ENCODE measurements at places on chromosomes 6 and 20.

DNA sequence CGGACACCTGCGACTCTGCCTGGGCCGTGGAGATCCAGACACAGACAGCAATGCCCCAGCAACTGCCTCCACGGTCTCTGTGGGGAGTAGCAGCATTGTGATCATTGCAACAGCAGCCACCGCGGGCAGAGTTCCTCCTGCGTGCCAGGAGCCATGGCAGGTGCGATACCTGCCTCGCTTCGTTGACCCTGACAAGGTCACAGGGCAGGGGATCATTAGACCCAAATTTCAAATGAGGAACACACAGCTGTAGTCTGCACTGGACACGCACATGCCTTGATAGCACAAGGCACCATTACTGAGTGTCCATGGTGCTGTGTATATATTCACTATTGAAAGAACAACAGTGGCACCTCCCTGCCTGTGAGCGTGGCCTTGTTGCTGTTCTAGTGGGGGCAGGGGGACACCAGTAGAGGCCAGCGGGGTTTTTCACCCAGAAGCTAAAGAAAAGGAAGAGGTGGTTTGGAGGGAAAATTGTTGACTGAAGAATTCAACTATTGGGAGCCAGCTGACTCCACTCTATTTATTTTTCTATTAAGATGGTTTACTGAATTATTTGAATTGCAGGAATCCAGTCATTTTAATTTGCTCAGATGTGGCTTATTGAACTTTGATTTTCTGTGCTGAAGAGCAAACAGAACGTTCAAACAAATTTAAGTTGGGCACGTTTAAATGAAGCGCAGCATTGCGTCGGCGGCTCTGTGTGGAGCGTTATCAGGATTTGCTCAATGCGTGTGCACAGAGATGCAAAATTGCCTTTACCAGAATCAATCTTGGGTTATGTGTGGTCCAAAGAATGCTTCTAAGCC, 60.2 kb upstream of the RPS6KA2 start:
- DNase-seq = no peak

DNA sequence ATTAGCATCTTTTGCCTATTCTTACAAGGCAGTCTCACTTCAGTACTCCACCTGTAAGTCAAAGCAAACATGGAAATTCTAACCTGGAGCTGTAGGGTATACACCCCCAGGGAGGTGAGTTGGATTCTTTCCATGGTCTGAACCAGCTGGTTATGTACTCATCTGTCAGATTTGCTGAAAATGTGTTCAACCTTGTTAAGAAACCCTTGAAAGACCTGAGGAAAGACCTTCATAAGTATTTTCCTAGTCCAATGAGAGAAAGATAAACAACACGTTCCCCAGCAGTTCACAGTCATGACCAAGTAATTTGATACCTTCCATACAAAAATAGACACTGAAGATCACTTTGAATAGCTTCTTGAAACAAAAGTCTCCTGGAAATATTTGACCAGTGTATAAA, 42.5 kb downstream of the ID4 start:
- no peak for DNase-seq

DNA sequence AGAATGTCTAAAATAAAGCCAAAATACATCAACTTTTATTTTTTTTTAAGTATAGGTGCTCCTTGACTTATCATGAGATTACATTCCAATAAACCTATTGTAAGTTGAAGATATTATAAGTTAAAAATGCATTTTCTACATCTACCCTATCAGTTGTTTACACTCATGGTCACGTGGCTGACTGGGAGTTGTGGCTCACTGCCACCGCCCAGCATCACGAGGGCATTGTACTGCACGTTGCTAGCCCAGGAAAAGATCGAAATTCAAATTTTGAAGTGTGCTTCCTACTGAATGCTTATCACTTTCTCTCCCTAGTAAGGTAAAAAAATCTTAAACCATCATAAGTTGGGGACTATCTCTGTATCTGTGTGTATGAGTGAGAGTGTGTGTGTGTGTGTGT, 126.6 kb upstream of the RIN2 start:
- no peak for DNase-seq

DNA sequence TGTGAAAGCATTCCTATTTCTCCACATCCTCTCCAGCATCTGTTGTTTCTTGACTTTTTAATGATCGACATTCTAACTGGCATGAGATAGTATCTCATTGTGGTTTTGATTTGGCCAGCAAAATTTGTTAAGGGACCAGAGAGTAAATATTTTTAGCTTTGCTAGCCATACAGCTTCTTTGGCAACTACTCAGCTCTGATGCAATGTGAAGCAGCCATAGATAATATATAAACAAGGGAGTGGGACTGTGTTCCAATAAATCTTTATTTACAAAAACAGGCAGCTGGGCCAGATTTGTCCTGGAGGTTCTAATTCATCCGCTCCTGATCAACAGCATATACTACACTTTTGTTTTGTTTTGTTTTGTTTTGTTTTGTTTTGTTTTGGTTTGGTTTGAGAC, 202.9 kb downstream of the ZNF217 start:
- DNase-seq = no peak

GRCh38 chr20:19996917-19997316, 20.2 kb upstream of the NAA20 start:
- no peak for DNase-seq

DNA sequence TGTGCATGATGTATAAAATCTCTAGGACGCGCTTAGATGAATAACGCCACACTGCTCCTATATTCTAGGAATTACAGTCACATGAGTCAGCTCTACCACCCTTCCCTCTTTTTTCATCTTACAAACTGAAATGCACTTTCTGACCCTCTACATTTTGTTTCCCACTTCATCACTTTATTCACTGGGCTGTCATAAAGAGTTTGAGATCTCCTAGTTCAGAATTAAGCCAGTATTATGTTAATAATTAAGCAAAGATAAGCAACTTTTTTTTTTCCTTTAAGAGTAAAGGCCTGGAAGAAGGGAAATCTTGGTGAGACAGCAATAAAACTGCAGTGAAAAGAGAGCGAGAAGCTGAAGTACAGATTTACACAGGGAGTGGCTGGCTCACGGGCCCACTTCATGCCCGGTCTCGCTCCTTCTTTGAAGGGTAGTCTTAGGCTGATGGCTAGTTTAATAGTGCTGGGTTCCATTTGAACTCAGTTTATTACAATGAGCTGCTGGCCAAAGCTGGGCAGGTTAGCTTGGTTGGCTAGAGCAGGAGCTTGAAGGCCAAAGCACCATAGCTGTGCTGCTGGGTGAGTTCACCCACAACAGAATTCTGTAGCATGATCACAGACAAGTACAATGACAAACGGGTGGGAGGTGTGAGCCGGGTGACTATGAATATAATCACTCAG, 110.6 kb downstream of the MAP7 start:
- no peak for DNase-seq

- no peak for DNase-seq
Measured at GRCh38 chr6:138428944-138429598, 25.0 kb downstream of the HEBP2 start.

GRCh38 chr20:45463709-45464108, 5.8 kb upstream of the WFDC2 start:
- DNase-seq = no peak

DNA sequence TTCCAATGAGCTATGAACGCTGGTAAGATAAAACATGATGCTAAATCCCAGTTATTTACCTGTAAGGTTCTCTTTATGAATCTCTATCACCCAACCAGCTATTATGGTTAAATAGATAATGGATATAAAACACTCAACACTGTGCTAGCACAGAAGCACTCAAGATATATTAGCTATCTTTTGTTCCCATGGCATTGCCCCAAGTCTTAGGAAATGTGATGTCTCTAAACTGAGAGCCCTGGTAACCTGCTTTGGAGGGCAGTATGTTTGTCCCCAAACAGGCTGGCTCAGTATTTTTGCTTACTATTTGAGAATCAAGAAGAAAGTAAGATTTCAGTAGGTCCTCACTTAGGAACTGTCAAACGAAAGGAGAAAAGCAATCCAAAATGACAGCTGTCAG, 90.5 kb downstream of the BTBD9 start:
- no peak for DNase-seq

GRCh38 chr6:6927521-6928361, 180.0 kb upstream of the RREB1 start:
- no peak for DNase-seq

DNA sequence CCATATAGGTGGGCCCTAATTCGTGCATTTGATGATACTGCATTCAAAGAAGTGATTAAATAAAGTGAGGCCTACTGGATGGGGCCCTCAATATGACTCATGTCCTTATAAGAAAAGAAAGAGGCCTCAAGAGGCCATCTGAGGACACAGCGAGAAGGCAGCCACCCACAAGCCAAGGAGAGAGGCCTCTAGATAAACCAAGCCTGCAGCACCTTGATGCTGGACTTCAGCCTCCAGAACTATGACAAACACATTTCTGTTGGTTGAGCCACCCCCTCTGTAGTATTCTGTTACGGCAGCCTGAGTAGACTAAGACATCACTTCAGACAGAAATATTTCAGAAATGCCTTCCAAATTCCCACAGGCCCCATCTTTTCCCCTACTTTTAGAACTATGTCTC, 82.5 kb upstream of the PLEKHG1 start:
- no peak for DNase-seq

DNA sequence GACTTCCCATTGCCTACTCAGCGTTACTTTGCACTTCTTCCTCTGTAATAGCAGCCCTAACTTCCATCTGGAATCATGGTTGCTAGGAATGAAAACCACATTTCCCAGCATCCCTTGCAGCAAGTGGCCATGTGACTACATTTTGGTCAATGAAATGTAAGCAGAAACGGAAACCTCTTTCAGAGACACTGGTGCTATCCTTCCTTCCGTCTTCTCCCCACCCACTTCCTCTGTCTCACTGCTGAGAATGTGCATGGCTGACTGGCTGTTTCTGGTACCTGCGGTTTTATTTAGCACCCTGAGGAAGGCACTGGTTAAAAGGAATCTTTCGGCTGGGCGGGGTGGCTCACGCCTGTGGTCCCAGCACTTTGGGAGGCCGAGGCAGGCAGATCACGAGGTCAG, 107.4 kb downstream of the SCML4 start:
- DNase-seq = peak; percentile 91

DNA sequence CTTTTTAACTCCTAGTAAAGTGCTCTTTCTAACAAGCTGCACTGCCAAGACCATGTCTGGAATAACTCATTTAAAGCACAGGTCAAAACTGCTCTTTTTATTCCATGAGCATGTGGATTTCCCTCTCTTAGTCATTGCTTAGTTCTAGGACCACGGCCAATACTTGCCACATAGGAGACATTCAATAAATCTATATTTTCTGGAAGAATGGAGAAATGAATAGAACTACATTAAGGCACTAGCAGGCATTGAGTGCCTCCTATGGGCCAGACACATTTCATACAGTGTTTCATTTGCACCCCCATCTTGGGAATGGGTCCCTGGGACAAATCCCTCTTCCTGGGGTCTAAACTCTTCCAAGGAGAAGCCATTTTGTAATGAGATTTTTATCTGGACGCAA, 552.8 kb upstream of the CITED2 start:
- no peak for DNase-seq

DNA sequence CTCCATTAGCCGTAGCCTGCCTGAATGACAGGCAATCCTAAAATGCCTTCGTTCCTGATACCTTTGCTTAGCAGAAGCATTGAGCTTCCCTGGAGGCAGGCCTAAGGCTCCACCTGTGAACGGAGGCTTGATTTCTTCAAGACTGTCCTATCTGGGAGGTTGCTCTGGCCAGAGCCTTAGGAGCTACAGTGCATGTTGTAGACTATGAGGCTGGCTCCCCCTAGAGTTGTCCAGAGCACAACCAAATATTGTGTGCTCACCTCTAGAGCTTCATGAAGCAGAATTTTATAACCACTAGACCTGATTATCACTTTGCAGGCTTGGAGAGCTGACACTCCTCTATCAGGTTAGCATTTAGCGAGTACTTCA, 217.8 kb downstream of the MAFB start:
- no peak for DNase-seq

GRCh38 chr6:69888482-69889233, 22.3 kb downstream of the COL19A1 start:
- no peak for DNase-seq
